Activated CD8-positive, alpha-beta memory T cell treated with anti-CD3 and anti-CD28 coated beads, Interleukin-2, amount 50 U/mL, for 4 hours (primary cell): ENCODE measurements at places on chromosomes 7 and 10.

DNA sequence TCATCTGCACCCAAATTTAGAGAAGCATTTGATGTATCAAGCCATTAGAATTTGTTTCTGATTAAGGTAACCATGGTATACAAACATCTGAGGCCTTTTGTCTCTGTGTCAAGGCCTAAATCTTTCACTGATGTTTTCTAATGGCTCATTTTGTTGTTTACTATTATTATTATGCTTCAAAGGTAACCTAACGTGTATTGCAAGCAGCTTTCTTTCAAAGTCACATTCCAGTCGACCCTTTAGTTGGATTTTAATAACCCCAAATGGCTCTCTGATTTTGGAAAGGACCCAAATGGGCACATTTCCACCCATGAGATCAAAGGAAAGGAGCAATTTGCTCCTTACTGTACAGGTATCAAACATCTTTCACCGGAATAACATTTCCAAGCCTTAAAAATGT, 46.7 kb upstream of the WNT16 start:
- DNase-seq: no peak

DNA sequence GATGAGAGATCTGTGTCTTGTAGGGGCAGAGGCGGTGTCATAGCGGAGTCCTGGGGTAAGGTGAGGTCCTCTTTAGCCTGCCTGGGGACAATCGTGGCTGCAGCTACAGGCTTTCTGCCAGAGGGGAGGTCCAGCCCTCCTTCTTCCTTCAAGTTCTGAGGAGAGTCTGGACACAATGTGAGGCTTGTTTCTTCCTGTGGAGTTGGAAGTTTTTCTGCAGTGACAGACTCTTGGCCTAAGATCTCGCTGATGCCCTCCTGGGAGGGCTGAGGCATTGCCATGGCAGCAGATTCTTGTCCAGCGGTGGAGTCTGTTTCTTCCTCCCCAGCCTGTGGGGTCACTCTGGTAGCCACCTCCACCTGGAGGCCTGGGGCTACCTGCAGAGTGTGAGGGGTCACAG, 4.4 kb downstream of the NACAD start:
- no peak for DNase-seq

- DNase-seq: no peak
These were observed 61.5 kb downstream of the ARID5B start for GRCh38 chr10:61962971-61963370.

DNA sequence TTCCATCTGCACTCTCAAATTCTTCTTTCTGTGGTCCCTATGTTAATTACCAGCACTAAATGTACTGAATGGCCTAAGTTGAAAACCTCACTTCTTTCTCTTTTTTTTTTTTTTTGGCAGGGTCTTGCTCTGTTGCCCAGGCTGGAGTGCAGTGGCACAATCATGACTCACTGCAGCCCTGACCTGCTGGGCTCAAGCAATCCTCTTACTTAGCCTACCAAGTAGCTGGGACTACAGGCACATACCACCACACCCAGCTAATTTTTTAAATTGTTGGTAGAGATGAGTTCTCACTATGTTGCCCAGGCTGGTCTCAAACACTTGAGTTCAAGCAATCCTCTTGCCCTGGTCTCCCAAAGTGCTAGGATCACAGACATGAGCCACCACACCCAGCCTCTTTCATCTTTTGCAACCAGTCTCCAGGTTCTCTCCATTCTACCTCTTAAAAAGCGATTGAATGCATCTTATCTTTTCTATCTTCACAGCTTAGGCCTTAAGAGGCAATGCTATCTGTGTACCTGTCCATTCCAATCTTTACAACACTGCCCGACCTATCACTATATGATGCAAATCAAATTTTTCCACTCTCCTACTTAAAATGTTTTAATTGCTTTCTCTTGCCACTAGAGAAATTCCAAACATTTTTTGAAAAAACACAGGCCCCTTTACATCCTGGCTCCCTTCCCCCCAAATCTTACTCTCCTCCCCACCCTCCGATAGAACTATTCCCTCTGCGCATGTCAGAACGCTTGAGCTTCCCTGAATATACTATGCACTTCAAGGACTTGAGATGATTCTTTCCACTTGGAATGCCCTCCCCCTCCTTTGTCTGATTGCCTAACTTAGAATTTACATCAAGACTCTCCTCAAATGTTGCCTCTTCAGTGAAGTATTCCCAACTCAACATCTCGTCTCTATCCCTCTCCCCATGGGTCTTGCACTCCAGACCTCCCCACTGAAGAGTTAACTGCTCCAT, 6.0 kb downstream of the ICA1 start:
- DNase-seq: no peak

DNA sequence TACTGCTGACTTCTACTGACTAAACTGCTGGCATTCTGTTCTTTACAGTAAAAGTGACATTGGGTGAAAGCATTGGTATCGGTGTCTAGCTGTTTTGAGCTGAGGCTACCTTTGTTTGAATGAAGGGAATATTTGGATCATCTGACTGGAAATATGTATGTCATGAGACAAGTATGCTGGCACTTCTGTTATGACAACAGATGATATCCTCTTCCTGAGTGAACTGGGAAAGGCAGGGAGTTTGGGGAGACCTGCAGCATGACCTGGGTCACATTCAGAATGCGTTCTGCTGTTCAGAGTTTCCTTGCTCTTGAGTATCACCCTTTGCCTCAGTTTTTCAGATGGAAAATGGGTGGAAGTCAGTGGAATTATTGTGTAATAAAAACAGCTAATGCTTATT, 81.8 kb downstream of the PLCE1 start:
- DNase-seq: no peak

- DNase-seq: no peak
These were observed 84.1 kb downstream of the THSD7A start for GRCh38 chr7:11747715-11748485.
